ENCODE measurements at places on chromosomes 7 and 10. TPM values are rescaled to one million over a fixed set of nuclear protein-coding genes. Genes with fewer than 3 reads are reported as not detected.

DNA sequence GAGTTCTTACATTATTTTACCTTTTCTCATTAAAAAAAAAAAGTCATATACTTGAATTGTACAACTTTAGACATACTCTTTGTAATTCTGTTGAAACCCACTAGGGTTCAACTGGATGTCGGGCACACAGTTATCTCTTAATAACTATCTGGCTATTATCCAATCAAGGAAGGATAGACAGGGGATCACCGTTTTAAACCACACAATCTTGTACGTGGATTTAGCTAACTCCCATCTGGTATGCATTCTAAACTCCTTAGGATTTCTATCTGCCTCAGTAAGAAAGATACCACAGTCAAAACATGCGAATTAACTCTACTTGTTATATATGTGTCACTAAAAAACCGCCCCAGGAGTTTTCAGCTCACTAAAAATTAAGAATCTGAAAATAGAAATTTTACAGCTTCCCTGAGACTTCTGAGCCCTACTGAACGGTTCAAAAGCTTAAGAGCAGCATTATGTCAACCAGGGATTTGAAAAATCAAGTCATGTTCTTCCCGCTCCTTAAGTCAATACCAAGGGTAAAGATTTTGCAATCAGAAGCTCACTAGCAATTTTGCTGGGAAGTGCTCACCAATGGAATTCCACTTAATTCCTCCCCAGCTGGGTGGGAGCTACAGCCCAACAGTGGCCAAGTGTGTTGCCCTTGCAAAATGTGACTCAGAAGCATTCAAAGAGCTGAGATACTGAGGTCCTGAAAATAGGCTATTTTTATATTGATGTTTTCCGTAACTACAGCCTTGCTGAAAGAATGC lies 267.0 kb downstream of the FRMD4A start:
- peak; percentile 47 for DNase-seq

Gene OR2F1
- not detected for total RNA-seq

Gene FAM13C
- 5.9 TPM for total RNA-seq

Gene FGFBP3
- 0.22 TPM for total RNA-seq

DNA sequence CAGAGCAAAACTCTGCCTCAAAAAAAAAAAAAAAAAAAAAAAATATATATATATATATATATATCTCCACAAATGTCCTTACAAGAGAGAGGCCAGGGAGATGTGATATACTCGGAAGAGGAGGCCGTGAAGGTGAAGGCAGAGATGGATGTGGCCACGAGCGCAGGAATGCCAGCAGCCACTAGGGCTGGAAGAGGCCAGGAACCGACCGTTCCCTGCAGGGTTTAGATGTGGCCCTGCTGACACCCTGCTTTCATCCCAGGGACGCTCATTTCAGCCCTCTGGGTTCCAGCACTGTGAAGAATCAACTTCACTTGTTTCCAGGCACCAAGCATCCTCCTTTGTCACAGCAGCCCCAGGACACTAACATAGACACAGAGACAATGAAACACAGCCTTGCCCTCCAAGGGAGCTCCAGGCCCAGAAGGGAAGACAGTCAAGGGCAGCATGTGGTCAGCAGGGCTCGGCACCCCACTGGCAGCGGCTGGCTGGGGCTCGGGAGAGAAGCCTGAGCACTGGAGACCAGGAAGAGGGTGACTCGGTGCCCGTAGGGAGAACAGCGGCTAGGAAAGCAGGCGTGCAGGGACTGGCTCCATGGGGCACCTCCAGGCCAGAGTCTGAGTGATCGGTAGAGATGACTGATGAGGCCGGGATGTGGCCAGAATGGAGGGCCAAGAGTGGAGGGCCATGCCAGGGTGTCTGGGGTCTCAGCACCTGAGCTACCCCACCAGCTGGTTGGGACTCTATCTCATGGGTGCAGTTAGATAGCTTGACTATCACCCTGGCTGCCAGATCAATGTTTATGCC lies 7.6 kb downstream of the WDR86 start:
- DNase-seq = no peak

Gene GPR15LG
- not detected for total RNA-seq

DNA sequence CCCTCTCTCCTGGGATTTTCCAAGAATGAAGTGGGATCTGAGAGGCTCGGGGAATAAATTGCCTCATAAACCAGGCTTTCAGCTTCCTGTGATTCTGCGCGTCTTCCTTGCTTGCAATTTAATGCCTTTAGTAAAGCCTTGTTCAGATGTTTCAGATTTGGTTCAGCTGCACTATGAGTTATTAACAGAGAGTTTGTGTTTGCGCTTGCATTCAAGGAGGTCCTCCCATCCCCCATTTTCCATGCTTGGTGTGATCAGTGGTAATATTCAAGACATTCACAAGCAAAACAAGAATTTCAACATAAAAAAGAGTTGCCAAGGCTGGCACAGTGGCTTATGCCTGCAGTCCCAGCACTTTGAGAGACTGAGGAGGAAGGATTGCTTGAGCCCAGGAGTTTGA lies 1068.9 kb downstream of the TYW1 start:
- no peak for DNase-seq

DNA sequence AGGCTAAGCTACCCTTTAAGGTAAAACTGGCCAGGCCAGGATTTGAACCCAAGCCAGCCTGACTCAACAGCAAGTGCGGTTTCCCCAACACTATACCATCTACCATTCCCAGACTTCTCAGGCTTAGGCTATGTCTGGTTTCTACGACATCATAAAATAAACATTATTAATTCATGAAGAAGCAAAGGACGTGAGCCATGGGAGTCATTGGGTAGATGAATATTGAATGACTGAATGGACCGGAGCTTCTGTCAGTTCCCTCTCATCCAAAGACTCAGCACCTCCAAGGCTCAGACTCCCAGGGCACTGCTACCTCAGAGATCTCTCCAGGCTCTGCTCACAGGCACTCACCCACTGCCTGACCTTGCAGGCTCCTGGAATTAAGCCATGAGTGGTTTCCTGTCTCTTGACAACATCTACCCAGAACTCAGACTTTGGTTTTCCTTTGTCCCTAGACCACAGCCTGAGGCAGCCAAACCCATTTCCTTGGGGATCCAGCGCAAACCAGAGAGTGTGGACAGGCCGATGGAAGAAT lies 64.6 kb upstream of the STEAP1B start:
- peak; percentile 52 for DNase-seq

- no peak for DNase-seq
Observed at GRCh38 chr10:62462461-62462860, 88.3 kb downstream of the ZNF365 start.

DNA sequence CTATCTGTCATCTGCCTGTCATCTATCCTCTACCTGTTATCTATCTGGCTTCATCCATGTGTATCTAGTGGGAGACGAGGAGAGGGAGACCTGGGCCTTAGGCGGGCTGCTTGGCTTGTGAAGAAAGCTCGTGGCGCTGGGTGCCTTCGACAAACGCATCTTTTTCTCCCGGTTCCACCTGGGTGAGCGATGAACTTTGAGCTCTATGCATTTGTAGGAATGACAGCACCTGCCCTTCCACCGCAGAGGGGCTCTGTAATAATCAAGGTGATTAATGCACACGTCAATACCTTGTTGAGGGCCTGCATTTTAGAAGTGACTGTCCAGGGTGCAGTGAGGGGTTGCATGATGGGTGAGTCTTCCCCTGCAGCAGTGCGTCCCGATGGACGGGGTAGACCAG lies 2.6 kb upstream of the VIPR2 start:
- DNase-seq = no peak

Gene ARHGEF35
- 0.67 TPM for total RNA-seq
